ENCODE measurements at places on chromosomes 16 and 17.
A peak's percentile ranks its signal among the peaks of the same experiment; 100 is the strongest.

- DNase-seq = no peak
Observed at GRCh38 chr17:6551356-6551755, 5.0 kb downstream of the PITPNM3 start.

GRCh38 chr16:46895399-46896313 is 11.5 kb downstream of the GPT2 start:
- no peak for DNase-seq

GRCh38 chr17:19948116-19948943 is 29.3 kb downstream of the AKAP10 start:
- no peak for DNase-seq

GRCh38 chr16:89044418-89045180 is 49.1 kb upstream of the ACSF3 start:
- DNase-seq = no peak

- peak; percentile 39 for DNase-seq
Observed at GRCh38 chr16:87661561-87661960, 59.3 kb downstream of the JPH3 start.

DNA sequence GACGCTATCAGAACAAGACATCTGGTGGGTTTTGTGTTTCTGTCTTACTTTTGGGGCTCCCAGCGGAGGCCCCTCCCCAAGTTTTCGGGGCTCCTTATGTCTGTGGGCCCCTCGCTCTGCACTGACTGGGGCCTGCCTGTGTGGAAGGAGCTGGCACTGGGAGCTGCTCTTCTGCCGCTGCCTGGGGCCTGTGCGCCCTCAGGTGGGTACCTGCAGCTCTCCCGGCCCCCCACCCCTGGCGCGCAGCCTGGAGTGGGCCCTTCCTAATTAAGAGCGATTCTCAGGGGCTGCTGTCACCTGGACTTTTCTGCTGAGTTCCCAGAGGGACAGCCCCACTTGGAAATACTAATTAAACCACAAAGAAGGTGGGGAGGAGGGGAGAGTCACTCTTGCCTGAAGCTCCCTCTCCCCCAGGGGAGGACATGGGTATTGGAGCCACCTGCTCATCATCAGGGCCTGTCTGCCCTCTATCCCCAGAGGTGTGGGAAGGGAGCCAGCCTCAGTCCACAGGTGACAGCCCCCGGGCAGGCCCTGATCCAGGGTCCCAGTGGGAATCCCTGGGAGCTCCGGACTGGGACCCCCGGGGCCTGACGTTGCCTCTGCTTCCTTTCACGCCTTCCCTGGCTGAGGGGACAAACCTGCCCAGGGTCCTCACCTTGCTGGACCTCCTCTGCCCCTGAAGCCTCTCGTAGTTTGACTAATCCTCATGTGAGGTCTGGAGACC is 36.5 kb downstream of the GSE1 start:
- no peak for DNase-seq

DNA sequence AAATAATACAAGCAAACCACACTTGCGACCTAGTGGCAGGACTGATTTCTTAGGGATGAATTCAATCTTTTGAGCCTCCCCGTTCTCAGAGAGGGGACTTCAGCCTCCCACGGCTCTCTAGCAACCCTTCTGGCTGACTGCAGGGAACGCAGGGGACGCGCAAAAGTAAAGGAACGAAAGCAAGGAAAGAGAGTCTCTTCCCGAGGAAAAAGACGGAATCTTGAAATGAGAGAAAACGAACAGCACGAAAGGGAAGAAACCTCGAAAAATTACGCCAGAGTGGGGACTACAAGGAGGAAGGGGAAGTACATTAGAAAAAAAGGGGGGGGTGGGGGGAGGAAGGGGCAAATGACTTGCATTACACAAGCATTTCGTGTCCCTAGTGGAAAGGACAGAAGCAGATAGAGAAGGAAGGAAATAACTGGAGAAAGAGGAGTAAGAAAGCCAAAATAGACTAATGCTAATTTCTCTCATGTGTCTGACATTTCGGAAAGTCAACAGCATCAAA is 1.2 kb downstream of the GRB2 start:
- DNase-seq = peak; percentile 79

- no peak for DNase-seq
Observed at GRCh38 chr17:11495613-11496012, 102.7 kb upstream of the DNAH9 start.

GRCh38 chr16:81442916-81443687 is 1.5 kb upstream of the CMIP start:
- DNase-seq = no peak

GRCh38 chr17:77141846-77142449 is 1.2 kb downstream of the SEC14L1 start:
- no peak for DNase-seq

GRCh38 chr17:47898241-47898640 is 2.2 kb downstream of the SP2 start:
- no peak for DNase-seq

GRCh38 chr17:2042933-2043332 is 1.1 kb downstream of the OVCA2 start:
- no peak for DNase-seq

DNA sequence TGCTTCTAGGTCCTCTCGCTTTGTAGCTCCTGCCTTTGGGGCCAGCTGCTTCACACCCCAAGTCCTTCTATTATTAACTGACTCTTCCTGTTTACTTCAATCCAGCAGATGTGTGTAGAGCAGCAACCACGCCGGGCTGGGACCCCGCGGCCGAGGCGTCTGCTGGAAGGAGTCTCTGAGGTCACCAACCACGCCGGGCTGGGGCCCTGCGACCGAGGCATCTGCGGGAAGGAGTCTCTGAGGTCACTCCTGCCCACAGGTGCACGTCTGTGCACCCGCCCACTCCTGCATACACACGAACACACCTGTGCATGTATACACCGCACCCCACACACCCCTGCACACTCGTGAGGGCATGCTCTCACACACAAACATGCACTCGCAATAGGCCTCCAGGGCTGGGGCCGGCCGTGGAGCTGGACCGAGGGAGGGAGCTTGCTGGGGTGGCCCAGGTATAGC is 7.8 kb upstream of the TEX19 start:
- no peak for DNase-seq

DNA sequence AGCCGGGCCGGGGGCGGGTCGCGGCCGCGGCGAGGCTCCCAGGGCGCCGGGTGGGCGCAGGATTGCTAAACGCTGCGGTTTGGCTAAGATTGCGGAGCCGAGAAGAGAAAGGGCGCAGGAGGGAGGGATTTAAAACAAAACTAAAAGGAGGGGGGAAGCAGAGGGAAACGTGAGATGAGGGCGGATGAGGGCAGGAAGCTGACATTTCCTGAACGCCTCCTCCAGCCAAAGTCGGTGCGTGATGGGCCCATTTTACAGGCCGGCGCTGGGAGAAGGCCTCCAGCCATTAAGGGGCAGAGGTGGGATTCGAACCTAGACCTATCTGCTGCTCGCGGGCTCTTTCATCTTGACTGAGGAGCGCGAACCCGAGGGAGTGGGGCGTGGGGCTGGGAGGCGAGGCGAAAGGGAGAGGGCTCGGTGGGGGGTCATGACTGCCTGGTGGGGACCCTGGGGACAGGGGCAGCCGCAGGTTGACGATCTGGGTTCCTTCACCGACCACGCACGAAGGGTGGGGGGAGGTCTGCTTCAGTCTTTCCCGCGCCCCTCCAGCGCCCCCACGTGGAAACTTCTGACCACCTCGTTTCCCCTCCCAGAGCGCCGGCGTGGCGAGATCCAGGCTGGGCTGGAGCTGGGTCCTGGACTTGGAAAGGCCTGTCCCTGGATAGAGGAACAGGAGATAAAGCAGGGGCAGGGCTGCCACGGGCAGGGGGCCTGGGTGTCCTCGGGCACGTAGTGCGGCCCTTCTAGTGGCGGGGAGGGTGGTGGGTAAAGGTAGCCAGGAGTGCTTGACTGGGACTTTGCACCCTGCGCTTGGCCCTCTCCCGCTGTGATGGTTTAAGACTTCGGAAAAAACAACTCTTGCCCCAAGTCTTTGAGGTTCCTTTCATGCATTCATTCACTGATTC is 3.8 kb upstream of the TAC4 start:
- DNase-seq = peak; percentile 70

DNA sequence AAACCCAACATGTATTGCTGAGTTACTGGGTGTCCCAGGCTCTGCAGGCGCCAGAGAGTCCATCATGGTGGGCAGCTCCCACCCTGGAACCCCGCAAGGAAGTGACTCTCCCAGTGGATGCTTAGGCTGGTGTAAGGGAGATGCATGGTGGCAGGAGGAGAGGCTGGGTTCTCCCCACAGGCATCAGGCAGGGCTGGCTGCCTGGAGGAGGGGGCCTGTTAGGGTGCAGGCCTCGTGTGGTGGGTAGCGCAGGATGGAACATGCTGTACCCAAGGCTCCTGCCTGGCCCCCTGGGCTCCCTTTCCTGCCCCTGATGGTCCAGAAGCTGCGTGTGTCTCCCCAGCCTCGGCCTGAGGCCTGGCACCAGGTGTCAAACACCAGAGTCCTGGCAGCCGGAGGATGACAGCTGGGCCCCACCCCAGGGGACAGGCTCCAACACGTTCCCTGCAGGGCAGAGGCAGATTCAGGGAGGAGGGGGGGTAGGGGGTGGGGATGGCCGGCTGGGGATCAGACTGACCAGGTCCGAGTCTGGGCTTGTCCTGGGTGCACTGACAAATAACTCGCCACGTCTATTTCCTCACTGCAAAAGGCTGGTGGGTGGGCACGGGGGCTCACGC is 40.2 kb upstream of the CIBAR2 start:
- no peak for DNase-seq

DNA sequence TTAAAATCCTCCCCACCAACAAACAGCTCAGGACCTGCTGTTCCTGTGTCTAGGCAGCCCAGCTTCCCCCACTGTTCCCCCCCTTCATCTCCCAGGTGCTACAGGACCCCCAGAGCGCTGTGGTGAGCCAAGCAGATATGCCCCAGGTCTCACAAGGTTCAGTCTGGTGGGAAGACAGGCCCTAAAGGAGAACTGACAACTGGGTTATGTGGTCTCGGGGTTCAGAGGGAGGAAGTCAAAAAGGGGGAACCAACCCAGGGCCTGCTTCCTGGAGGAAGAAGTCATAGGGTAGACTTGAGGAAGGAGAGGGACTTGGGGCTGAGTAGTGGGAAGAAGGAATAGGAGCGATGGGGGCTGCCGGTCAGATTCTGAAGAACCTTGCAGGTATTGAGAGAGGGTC is 2.6 kb downstream of the RIPOR1 start:
- no peak for DNase-seq

DNA sequence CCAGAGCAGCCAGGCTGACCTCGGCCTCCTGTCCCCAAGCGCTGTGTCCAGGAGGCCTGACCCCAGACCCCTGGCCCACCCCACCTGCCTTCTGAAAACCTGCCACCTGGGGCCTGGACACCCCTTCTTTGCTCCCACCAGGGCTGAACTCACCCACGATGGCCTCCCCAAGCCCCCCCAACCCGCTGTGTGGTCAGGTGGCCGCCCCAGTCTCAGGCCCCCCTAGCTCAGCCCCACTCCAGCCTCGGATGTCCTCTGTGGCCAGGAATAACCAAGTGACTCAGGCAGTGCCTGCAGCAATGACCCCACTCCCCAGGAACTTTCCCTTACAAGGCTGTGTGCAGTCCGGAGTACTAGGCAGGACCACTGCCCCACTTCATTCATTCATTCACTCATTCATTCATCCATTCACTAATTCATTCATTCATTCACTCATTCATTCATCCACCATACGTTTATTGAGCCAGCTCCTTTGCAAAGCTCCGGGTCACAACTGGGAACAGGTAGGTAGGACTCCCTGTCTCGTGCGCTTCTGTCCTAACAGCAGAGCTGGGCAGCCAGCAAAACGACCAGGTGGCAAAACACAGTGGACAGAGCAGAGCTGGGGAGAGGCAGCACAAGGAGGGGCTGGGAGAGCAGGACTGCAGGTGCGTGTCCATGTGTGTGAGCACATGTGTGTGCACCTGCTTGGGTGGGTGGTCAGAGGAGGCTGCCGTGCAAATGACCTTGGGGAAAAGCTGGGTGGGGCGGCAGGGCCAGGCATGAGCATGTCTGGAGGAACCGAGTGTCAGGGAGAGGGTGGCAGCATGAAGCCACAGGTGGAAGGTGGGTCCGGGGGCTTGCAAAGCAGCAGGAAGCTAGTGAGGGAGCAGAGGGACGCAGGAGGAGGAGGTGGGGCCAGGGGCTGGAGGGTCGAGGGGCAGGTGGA is 75.8 kb upstream of the CBX4 start:
- no peak for DNase-seq

DNA sequence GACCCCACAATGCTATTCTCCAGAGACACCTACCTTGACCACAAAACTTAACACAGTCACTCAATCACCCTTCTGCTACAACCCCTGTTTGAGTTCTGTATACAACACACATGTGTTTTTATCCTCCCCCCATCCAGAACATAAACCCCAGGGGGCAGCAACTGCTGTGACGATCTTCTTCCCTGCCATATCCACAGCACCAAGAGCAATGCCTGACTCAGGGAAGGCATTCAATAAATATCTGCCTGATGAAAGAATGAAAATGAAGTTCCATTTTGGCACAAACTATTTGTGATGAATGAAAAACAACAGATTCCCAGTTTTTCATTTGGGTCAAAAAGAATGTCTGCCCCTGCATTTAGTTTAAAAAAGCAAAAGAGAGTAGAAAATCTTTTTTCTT is 27.0 kb downstream of the ASIC2 start:
- peak; percentile 62 for DNase-seq

DNA sequence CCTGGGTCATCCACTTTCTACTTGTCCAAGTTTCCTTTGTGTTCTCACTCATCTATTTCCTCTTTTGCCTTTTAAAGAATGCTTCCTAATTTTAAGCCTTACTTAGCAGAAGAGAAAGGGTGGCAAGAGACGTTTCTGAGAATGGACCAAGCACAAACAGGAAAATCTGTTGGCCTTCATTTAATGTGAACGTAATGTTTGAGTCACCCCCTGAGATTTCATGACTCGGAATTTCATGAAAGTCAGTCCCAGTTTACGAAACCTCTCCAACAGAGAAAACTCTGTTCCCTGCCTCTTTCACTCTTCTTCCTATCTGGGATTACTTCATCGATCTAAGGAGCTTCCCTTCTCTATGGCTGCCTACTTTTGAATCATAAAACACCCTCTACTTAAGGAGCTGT is at the start of gene CD300E:
TSS of gene CD300E (minus strand) at position 46 of the 401 bp plus-strand sequence. CDS start 117 bp downstream, outside the sequence.
- DNase-seq = no peak

- peak; percentile 47 for DNase-seq
Observed at GRCh38 chr17:80753685-80754345, 209.2 kb downstream of the RPTOR start.

- no peak for DNase-seq
Observed at GRCh38 chr17:76718516-76718915, 7.8 kb upstream of the MXRA7 start.
